ENCODE measurements at places on chromosomes 11 and 22.

DNA sequence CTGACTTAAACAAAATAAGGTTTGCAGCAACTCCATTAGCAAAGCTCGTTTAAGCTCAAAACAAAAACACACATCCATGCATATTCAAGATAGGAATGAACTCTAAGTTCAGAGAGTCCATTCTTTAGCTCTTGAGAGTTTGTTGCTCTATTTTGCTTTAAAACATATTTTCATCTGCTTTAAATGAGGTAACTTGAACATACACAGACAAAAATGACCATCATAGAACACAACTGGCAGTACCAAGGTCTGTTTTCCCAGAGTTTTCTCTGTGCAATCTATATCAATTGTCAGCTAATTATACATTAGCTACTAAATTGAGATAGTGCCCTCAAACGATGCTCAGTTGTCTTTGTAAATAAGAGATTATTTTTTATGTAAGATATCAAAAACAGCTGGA, 423.2 kb upstream of the ANO3 start:
- DNase-seq = no peak

- peak; percentile 57 for DNase-seq
Measured at GRCh38 chr22:23751441-23751996, 607 bp upstream of the ZNF70 start.

DNA sequence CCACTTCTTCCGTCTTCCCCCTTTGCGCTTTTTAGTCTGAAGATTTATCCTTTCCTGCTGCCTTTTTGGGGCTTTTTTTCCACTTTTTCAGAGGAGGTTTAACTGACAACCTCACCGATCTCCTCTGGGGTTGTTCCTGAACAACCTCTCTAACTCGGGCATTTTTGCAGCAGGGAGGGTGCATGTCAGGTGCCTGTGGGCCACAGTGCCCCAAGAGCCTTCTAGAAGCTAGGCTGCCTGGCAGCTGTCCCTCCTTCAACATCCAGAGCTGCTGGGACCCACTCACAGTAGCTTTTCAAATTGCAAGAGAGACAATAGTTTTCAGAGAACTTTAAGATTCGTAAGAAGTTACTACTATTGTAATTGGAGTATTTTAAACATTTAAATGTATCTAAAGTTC, 1112.4 kb upstream of the CNTN5 start:
- no peak for DNase-seq

GRCh38 chr11:42598341-42598740, 713.5 kb upstream of the API5 start:
- DNase-seq = no peak

- no peak for DNase-seq
Measured at GRCh38 chr11:4848908-4849532, at the start of gene OR51S1. OR51S1 (minus strand) TSS chr11:4849208; CDS start chr11:4849208, 0 bp downstream.

All from hematopoietic multipotent progenitor cell treated with erythropoietin and hydrocortisone succinate and interleukin-3 and kit ligand, for 6 days (in vitro differentiated cells).